NCI-H1417 treated with DMSO at 0.1 percent for 48 hours (cell line): ENCODE measurements at places on chromosomes 7 and 10.

DNA sequence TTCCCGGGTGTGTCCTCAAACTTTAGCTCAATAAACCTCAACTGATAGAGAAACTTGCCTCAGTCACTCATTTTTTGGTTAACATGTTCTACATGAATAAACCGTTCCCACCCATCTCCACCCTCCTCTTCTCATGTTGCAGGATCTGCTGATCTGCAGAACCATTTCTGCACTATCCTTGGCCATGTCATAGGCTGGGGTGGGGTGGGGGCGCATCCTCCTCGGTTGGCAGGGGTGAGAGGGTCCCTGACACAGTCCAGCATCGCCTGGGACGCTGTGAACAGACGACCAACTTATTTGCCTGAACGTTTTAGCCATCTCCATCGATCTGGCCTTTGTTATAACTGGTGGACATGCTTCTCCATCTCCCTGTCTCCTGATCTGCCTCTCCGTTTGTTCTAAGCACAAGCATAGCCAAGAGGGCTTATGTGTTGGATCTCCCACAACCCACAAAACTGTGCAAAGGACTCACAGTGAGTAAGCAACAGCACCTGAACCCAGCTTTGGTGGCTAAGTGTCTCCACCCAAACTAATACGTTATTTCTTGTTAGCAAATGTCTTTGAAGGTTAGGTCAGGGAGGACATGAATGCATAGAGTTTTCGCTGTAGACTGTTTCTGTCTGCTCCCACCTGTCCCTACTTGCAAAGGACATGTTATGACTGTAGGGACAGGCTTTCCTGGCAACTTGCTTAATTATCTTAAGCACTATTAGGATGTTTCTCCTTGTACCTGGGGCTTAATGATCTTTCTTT, 51.7 kb downstream of the PRKCQ start:
- DNase-seq, result no peak

DNA sequence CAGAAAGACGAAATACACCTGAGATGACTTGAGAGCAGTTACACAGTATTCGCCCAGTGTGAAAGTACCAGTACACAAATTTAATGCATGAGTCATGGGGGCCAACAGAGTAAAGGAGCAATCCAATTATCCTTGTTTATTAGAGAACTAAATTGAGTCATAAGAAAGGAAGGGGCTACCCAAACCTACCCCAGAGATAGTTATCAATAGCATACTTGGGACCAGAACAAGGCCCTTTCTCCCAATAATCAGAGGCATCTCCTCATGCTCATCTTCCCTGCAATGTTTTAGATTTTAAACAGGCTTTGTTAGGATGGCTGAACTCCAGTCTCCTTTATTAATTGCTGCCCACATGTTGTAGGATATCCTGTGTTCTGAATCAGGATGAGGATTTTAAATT, 239.7 kb upstream of the LRGUK start:
- no peak for DNase-seq

DNA sequence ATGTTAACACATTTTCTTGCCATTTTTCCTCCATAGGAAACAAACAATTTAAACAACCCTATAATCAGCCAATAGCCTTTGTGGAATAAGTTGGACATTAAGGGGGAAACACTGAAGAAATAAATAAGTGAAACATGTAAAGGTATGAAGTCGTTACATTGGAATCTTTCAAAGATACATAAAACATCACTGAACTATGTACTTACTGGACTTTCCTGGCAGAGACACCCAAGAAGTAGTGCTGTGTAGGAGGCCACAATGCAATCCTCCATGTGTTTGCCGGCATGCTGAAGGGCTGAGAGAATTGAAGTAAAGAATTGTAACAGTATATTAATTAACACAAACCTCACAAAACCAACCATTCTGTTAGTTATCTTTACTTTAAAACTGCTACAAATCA, 76.5 kb upstream of the GRID1 start:
- DNase-seq, result no peak

DNA sequence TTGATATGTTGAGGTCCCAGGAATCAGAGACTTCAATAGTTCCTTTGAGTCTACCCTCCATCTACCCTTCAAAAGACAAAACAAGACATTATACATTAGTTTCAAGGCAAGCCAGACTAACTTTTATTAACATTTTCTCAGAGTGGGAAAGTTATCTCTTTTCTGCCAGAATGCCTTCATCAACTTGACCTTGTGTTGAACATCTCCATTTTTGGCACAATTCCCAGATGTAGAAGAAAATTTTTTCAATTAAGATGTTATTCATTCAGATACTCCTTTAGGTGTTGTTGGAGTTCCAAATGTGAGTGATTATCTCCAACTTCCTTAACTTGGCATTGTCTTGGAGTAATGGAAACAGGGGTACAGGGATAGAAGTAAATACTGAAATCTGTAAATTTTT, 59.1 kb downstream of the NRF1 start:
- DNase-seq, result no peak

DNA sequence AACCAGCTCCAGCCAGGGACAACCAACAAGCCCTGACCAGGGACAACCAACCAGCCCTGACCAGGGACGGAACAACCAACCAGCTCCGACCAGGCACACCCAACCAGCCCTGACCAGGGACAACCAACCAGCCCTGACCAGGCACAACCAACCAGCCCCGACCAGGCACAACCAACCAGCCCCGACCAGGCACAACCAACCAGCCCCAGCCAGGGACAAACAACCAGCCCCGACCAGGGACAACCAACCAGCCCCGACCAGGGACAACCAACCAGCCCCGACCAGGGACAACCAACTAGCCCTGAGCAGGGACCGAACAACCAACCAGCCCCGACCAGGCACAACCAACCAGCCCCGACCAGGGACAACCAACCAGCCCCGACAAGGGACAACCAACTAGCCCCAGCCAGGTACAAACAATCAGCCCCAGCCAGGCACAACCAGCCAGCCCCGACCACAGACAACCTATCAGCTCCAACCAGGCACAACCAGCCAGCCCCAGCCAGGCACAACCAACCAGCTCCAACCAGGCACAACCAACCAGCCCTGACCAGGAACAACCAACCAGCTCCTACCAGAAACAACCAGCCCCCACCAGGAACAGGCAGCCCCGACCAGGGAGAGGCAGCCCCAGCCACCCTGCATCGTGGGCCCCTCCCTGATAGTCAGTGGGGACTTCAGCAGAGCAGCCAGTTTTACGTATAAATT, 56.4 kb downstream of the PROSER2 start:
- DNase-seq, result no peak

DNA sequence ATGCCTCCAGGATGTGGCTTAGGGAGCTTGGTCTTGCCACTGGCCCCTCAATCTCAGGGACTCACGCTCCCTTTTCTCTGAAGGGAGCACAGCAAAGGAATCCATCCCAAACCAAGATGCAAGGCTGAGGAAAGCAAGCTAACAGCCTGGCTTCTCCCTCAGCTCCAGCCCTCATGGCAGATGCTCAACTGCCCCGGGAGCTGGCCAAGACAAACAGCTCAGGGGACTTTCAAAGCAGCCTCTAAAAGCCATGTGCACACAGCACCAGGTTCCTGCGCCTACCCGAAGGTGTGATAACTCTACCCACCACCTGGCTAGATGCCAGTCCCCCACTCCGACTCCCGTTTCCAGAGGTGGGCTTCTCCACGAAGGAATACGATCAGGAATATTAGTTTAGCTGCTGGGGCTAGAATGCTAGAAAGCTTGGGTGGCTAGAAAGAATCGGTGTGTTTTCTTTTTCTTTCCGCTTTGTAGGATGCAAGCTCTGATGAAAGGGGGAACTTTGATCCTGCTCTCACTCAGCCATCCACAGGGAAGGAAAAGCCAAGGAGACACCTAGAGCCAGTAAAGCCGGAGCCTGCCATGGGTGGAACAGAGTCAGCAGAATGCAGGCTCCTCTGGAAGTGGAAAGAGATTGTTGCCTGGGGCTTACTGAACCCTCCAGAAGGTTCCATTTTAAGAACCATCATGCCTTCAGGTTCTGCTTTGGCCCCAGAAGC, 89.0 kb upstream of the FGFR2 start:
- DNase-seq, result no peak

DNA sequence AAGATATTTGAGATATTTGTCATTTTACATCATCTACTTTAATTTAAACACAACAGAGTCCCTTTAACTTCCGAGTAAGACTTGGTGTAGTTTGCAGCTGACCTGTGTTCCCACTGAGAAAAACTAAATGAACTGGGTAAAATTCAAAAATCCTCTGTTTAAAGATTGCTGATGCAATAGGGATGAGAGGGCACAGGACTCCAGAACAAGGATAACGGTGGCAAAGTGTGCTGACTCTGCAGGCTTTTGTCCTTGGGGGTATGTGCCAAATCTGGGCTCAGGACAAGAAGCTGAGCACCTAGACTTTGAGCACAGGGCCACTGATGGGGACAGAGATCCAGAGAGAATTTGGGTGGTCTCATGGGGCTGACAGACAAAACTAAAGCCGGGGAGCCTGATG, 156.8 kb downstream of the CCDC71L start:
- DNase-seq, result no peak
